ENCODE measurements at places on chromosomes 13 and 19.

DNA sequence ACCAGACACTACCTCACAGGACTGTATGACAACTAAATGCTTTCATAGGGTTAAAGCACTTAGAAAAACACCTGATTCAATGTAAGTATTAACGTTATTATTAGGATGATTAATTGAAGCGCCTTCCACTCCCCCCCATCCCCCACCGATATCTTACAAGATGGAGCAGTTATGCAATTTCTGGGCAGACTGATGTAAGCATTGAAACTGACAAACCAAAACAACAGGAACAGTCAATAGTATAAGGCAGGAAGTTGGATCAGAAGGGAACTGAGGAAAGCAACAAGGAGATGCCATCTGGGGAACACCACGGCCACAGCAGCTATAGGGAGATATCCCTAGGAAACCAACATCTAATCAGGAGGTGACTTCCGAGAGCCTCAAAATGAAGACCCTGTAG, 3.8 kb downstream of the LCP1 start:
- no peak for DNase-seq

DNA sequence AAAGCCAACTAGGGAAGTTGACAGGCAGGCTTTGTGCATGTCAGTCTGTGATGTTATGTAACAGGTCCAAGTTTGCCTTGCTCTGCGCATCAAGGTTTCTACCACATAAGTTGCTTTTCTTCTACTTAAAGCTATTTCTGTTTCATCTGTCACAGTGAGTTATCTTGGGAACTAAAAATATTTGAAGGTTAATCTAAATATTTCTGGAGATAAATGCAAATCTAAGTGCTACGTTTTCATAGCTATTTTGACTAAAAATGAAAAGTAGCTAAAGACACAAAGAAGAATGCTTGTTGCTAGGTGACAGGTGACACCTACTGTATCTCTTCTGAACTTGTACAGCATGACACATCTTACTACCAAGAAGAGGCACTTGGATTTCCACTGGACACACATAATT, 135.6 kb downstream of the KLF12 start:
- no peak for DNase-seq

GRCh38 chr19:16671652-16672274, 10.8 kb downstream of the TMEM38A start:
- no peak for DNase-seq

GRCh38 chr13:42225051-42225450, 46.9 kb upstream of the AKAP11 start:
- no peak for DNase-seq

- no peak for DNase-seq
Observed at GRCh38 chr19:15635016-15635805, 5.5 kb upstream of the CYP4F3 start.

- DNase-seq, result no peak
Observed at GRCh38 chr13:39159393-39159792, 121.1 kb downstream of the NHLRC3 start.

DNA sequence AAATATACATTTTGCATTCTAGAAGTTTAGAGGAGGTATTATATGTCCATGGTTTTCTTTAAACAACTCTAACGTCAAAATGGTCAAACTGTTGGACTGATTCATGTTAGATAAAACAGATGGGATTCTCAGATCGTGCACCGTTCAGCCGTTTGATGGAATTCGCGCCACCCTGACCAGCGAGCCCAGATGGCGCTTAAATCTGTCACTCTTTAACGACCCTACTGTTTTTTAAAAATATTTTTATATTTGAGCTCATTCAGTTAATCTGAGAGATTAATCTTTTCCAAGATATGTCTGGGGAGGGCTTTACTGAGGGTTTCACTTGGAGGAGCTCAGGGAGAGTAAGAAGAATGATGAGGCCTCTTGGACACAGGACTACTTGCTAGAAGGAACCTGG, 164.4 kb downstream of the TM9SF2 start:
- DNase-seq, result no peak

DNA sequence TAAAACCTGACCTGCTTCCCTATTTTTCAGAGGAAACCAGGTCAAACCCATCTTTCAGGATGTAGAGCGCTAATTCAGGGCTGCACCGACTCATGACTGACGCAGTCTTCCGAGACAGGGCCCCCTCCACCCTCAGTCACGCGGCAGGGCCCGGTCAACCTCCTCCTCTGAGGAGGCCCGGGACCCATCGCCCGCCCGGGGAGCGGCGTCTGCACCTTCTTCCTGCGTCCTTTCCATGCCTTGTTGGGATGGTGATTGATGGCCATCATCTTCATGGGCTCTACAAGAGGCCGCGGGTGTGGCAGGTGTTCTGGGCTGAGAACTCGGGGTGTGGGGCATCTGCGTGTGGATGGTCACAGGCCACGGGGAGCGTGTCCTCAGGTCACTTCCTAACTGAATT, 26.0 kb downstream of the GRTP1 start:
- DNase-seq, result no peak

DNA sequence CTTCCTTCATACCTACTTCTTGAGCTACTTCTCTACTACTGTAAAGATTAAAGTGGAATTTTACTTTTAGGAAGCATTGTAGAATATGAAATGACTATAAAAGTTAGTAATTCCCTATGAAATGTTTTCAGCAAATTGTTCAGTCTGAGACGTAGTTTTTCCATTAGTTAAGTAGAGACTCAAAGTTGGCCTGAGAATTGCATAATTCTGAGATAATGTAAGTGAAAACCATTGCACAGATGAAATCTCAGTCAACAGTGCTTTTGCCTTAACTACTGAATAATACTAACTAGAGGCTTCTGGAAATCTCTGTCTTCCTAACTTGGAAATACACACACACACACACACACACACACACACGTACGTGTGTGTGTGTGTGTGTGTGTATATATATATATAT, 125.9 kb downstream of the FGF14 start:
- DNase-seq, result no peak

Measured in CD4-positive, alpha-beta T cell treated with Interleukin-6 at 100 ng/mL for 8 hours (primary cell).